Activated T-helper 2 cell treated with anti-CD3 and anti-CD28 coated beads, Interferon-gamma antibody, Interleukin-2, Interleukin-4, amounts not matched to agents 10 μg/mL and 5 μg/mL and 100 μg/mL, durations not matched to agents 14 hours and 24 hours and 36 hours (primary cell): ENCODE measurements at places on chromosomes 1 and 21. TPM values are rescaled to one million over a fixed set of nuclear protein-coding genes. Genes with fewer than 3 reads are reported as not detected.

- no peak for DNase-seq
These were observed 10.8 kb upstream of the ENO1 start for GRCh38 chr1:8889103-8889846.

DNA sequence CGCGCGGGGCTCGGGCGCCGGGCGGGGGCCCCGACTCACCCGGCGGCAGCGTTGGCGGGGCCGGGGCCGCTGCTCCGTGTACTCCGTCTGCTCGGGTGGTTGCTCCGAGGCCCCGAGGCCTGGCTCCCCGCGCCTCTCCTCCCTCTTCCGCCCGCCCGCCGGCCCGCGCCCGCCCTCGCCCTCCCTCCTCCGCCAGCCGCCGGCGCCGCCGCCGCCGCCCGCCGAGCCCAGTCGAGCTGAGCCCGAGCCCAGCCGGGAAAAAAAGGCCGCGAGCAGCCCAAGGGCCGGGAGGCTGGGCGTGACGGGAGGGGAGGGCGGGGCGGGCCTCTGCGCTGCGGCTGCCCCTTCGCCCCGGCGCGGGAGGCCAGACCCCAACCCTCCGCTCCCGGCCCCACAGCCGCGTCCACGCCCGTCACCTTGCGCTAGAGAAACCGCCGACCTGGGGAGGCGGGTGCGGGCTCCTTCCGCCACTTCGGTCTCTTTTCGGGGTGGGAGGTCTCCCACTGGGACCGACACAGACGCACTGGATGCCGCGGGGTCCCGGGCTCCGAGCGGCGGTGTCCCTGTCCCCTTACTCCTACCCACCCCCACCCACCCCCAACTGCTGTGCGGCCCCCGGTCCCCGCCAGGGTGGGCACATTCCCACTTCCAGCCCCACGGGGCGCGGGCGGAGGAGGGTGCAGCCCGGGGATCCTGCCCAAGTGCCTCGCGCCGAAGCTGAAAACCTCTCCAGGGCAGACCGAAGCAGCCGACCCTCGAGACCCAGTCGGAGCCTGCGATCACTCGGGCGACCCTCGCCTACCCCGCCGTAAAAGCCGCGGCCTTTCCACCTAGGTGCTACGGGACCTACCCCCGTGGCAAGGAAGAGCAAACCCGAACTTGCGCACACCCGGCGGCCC lies at the start of gene CERS2:
Gene CERS2, minus strand, starts transcription at position 256 of the 899 bp plus-strand sequence. CDS start 5,745 bp downstream, outside the sequence.
- peak; percentile 74 for DNase-seq

DNA sequence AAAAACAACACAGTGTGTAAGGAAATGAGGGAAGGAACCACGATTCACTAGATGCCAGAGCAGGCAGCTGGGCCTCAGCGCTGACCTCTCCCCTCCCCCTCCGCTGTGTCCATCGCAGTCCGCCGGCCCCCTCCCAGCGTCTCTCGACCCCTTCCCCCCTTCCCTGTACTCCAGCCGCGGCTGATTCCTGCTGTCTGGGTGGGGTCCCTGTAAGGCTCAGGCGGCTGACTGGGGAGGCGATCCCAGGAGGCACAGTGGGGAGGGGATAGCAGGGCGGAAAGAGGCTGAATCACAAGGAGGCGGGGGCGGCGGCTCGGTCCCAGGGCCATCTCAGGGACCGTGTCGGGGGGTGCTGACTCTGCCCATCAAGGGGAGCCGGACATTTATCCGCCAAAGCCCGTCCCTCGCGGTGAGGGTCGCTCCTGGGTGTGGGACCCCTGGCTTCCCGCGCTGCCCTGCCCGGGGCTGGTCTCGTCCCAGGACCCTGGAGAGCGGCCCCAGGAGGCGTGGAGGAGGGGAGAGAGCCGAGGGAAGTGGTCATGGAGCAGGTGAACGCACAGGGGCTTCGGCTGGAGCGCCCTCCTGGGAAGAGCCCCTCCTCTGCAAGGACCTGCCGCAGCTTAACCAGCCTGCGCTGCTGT lies 241.9 kb downstream of the PTPRU start:
- no peak for DNase-seq

GRCh38 chr1:104699433-104699832 lies 949.7 kb downstream of the AMY1C start:
- no peak for DNase-seq

- no peak for DNase-seq
These were observed 49.9 kb downstream of the DISC1 start for GRCh38 chr1:231676487-231676886.

GRCh38 chr1:237482777-237483176 lies 407.9 kb downstream of the ZP4 start:
- no peak for DNase-seq

GRCh38 chr1:1123581-1124507 lies 8.0 kb upstream of the C1orf159 start:
- no peak for DNase-seq

- DNase-seq = no peak
These were observed 1.9 kb downstream of the EFNA3 start for GRCh38 chr1:155080312-155081228.

Gene CD52
- 237 and 243 TPM in 2 replicates for total RNA-seq

DNA sequence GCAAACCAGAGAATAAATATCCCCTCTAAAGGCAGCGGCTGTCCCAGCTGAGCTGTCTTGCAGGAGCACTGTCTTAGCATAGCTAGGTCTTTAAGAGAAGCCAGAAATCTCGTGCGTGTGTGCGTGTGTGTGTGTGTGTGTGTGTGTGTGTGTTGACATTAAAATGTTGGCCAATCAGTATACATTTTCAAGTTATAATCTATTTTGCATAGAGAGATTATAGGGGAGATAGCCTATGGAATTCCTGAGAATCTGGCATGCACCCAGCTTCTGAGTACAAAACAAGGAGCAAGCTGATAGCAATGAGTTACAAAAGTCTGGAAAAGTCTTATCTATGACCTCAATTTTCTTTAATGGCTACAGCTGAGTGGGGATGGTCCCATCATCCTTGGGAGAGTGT lies 17.7 kb downstream of the METTL13 start:
- no peak for DNase-seq

DNA sequence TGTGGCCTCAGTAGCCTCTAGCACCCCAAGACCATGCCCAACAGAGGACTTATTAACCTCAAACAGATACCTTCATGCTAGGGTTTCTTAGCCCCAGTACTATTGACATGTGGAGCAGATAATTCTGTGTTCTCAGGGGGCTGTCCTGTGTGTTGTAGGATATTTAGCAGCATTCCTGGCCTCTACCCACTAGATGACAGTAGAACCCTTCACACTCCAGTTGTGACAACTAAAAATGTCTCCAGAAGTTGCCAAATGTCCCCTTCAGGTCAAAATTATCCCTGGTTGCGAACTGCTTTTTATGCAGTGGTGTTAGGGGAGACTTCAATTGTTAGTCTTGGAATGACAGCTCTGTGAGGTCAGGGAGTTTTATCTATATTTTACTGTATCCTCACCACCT lies 8.1 kb downstream of the KAZN start:
- no peak for DNase-seq

DNA sequence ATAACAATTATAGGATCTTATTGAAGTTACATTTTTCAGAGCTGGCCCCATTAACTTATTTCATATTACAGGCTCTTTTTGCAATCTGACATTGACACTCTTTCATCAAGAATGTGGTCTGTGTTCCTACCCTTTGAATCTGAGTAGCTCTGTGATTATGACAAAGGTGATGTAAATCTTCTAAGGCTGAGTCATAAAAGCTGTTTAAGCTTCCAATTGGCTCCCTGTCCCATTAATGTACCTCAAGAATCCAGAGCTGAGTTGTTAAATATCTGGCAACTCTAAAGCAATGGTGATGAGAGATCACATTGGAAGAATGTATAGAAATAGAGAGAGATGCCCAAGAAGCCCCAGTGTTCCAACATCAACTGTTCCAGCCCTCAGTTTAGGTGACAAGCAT lies 178.5 kb upstream of the DEPDC1 start:
- DNase-seq = no peak

Gene OXCT2
- 5.5 and 5.6 TPM in 2 replicates for total RNA-seq

- no peak for DNase-seq
These were observed 100.5 kb downstream of the NGF start for GRCh38 chr1:115237507-115237906.

- DNase-seq = peak; percentile 86
These were observed 68.3 kb downstream of the SLC35A3 start for GRCh38 chr1:100037927-100038659.

- no peak for DNase-seq
These were observed 60.1 kb downstream of the ADARB1 start for GRCh38 chr21:45134279-45135076.

GRCh38 chr1:154879038-154879421 lies 8.9 kb upstream of the KCNN3 start:
- no peak for DNase-seq

Gene GUCA2B
- not detected in 2 replicates for total RNA-seq

GRCh38 chr1:109770331-109771095 lies 6.8 kb upstream of the EPS8L3 start:
- no peak for DNase-seq

- DNase-seq = no peak
These were observed 8.2 kb downstream of the SYT2 start for GRCh38 chr1:202702088-202702487.

GRCh38 chr1:53237638-53238037 lies 680 bp downstream of the MAGOH start:
- no peak for DNase-seq

DNA sequence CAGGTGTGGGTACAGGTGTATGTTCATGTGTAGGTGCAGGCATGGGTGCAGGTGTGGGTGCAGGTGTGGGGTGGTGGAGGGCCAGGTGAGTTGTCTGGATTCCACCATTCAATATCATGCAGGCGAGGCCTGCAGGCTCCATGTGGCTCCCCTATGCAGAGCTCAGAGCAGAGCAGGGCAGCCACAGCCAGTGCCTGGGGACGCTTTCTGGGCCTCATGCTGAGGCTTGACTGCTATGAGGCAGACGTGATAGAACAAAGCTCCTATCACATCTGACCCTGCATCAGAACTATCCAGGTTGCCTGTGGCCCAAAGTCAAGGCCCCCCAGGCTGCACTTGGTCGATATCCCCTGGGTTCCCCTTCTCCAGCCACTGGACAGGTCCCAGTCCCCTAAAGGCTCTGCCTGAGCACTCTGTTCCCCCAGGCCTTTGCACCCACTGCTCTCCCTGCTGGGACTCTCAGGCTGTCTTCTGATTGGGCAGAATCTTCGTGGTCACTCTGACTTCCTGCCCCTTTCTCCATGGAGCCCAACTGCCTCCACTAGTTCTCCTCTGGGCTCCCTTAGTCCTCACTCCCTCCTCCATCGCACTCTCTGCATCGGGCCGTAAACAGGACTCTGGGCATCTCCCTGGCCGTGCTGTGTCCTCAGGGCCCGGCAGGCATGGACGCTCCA lies 78.6 kb upstream of the ACTL8 start:
- DNase-seq = no peak

DNA sequence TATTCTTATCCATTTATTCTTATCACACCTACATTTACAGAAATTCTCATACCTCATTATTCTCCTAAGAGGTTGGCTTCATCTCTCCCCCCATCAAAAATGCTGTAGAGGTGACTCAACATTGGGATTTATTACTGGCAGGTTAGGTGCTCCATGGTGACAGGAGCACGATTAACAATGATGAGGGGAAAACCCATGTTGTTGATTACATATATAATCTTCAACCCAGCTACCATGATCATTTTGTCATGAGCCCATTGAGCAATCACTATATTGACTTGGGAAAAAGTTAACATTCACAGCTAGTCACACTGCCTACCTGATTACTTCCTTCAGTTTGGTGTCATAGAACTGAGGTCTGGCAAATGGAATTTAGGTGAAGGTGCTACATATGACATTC lies 712.1 kb upstream of the CHRM3 start:
- DNase-seq = no peak

- no peak for DNase-seq
These were observed 155.4 kb downstream of the CLEC20A start for GRCh38 chr1:178341261-178341956.

DNA sequence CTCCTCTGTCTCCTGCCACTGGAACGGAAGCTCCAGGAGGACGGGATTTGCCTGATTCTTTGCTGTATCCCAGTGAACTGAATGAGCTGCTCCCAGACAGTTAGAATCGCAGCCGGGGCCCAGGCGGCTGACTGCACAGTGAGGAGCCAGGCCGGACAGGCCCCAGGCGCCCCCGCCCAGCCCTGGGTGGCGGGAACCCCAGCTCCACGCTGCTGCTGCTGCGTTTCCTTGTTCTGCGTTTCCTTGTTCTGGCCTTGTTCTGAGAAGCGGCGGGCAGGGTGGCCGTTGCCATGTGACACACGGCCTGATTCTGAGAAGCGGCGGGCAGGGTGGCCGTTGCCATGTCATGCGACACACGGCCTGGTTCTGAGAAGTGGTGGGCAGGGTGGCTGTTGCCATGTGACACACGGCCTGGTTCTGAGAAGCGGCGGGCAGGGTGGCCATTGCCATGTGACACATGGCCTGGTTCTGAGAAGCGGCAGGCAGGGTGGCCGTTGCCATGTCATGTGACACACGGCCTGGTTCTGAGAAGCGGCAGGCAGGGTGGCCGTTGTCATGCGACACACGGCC lies 56.2 kb downstream of the SLC37A1 start:
- DNase-seq = no peak

- no peak for DNase-seq
These were observed 411.8 kb upstream of the ESRRG start for GRCh38 chr1:217134857-217135568.

Gene CHRM3
- total RNA-seq = 0.07 TPM in 1 of 2 replicates, not detected in the other

DNA sequence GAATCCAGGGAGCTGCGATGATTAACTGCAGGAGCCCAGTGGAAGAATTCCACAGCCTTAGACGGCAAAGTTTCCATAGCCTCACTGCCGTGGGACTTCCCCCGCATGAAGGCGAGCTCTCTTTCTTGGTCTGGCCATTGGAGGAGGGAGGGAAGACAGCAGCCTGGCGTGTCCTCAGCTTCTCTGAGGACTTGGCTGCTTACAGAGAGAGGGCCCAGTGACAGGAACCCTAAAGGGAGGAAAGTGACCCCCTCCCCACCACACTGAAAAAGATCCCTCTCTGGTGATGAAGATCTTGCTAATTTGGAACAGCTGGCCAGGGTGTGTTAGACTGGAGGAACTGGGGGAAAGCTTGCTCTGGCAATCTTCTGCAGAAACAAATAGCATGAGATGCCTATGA lies 41.0 kb downstream of the ATP2B4 start:
- no peak for DNase-seq

Gene IL12RB2
- total RNA-seq = 108 TPM in 2 replicates

DNA sequence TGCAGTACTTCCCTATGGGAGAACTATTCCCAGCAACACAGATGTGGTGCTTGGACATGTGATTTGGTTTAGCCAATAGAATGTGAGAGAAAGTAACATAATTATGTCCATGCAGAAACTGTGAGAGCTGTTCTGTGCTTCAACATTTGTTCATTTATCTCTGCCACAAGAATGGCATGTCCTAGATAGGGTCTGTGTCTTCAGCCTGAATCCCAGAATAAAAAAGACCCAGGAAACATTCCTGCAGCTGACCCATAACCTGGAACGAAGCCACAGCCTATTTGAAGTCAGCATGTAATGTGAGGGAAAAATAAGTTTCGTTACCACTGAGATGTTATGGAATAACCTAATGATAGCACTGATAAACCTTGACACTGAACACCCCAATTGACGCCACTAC lies 552.0 kb upstream of the USP24 start:
- no peak for DNase-seq

- no peak for DNase-seq
These were observed 23.1 kb upstream of the ECE1 start for GRCh38 chr1:21313203-21313885.
